ENCODE measurements at places on chromosomes 1 and 21.
A peak's percentile ranks its signal among the peaks of the same experiment; 100 is the strongest.

GRCh38 chr1:208078752-208079151 is 165.4 kb downstream of the PLXNA2 start:
- DNase-seq, result peak; percentile 84

GRCh38 chr1:204263254-204263910 is 49.6 kb upstream of the GOLT1A start:
- peak; percentile 84 for DNase-seq

DNA sequence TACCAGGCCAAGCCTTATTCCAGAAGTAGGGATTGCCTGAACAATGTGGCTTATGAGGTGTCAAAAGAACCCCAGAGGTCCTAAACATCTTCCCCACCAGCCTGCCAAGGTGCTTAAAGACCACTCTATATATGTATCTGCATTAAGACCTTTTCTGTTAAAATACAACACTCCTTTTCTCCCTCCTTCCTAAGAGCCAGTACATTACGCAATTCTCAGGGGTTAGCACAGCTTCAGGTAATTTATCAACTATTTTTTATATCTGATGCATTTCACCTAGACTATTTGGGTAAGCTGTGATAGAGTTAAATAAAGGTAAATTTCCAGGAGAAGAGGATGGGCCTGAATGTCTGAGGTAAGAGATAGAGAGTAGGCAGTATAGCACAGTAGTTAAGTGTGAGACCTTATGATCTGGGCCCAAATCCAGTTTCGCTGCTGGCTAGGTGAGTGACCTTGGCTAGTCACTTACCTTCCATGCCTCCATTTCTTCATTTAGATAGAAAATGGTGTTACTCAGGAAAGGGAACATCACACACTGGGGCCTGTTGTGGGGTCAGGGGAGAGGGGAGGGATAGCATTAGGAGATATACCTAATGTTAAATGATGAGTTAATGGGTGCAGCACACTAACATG is 5.1 kb upstream of the CCN1 start:
- no peak for DNase-seq

DNA sequence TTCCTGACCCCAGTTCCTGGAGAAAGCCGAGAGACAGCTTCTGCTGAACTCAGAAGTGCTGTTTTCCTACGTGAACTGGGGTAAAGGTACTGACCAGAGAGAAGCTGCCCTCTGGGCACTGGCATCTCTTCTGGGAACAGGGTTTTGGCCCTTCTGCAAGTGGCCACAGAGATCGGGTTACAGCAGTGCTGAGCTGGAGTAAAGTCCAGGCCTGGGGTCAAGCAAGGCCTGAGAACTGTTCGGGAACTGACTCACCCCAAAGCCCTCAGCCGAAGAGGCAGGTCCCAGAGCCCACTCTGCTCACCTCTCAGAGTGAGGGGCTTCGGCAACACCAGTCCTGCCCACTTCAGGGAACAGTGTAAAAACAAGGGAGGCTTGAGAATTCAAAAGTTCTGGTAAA is 177.2 kb upstream of the RUNX1 start:
- DNase-seq, result no peak

DNA sequence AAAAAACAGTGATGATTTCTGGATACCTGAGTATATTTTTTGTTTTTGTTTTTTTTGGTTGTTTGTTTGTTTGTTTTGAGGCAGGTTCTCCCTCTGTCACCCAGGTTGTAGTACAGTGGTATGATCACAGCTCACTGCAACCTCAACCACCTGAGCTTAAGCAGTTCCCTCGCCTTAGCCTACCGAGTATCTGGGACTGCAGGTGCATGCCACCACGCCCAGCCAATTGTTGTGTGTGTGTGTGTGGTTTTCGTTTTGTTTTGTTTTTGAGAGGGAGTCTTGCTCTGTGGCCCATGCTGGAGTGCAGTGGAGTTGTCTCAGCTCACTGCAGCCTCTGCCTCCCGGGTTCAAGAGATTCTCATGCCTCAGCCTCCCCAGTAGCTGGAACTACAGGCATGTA is 55.3 kb upstream of the RCC1 start:
- no peak for DNase-seq

GRCh38 chr1:67749263-67749843 is 64.4 kb downstream of the GADD45A start:
- DNase-seq, result no peak

DNA sequence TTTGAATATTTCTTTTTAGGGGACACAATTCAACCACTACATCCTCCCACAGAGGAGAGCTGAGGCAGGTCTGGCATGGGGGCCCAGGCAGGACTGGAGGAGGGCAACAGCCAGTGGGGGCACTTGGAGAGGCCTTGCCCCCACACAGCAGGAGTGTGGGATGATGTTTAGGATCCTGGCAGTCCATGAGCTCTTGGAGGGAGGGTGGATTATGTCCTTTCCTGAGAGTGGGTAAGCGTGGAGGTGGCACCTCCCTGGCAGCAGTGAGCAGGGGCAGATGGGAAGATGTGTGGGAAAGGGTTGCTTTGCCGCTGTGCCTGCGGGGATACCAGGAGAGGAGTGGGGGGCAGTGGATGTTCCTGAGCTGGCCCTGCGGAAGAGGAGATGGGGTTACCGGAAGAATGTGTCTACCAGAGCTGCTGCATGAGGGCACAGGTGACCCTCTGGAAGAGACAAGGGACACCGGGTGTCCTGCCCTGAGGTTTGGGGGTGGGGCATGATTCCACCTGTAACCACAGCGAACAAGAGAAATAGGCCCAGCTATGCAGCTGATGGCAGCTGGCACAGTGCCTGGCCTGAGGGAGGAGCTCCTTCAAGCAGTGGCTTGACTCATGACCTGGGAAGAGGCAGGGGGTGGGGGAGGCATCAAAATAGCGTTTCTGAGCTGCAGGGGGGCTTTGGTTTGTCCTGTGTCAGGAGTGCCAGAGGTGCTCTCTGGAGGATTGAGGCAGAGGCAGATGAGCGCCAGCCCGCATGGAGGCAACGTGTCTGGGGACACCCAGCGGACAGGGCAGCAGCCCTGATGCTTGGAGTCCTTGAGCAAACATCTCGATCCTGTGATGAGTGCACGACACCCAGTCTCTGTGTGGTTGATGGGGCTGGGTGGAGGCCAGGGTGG is 123.9 kb upstream of the TMPRSS2 start:
- DNase-seq, result no peak

- DNase-seq, result no peak
These were observed 317.6 kb upstream of the PLD5 start for GRCh38 chr1:242842094-242842493.

DNA sequence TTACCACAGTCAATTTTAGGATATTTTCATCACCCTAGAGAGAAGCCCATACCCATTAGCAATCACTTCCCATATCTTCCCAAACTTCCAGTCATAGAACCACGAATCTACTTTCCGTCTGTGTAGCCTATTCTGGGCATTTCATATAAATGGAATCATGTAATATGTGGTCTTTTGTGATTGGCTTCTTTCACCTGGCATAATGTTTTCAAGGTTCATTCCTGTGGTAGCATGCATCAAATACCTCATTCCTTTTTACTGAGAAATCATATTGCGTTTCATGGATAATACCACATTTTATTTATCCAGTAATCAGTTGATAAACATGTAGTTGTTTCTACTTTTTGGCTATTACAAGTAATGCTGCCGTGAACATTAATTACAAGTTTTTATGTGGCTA is 21.5 kb downstream of the DESI2 start:
- no peak for DNase-seq

DNA sequence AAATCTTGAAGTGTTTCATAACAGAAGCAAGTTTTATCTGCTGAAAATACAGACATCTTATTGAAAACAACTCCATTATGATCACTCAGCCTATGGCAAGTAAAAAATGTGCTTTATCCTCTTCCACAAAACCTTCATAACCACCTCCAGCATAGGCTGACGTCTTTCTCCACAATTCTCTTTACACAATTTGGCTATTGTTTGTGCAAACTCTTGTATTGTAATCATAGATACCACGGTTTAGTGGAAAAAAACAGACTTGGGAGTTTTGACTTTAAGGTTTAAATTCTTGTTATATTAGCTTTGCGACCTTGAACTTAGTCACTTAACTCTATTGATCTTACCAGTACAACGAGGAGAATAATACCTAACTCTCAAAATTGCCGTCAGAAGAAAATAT is 126.1 kb downstream of the PLD5 start:
- no peak for DNase-seq

- no peak for DNase-seq
These were observed 128.9 kb upstream of the DNAH14 start for GRCh38 chr1:224800486-224801119.

DNA sequence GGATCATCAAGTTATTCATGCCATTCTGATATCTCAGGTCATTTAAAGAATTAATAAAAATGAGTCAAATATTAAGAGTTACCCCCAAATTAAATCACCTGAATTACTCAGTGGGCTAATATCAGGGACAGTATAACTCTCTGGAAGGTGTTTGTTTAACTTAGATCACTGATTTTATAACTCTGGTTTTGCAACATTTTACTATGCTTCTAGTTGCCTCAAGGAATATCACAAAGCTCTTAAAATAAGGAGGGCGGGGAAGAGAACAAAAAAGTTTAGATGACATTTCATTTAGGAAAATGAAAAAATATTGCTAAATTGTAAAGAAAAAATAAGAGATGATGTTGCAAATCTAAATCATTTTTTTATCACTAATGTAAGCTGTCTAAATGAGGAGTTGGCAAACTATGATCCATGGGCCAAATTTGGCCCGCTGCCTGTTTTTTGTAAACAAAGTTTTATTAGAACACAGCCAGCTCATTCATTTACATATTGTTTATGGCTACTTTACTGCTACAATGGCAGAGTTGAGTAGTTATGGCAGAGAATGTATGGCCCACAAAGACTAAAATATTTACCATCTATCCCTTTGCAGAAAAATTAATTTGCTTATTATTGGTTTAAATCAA is 31.9 kb upstream of the SLC19A2 start:
- no peak for DNase-seq

DNA sequence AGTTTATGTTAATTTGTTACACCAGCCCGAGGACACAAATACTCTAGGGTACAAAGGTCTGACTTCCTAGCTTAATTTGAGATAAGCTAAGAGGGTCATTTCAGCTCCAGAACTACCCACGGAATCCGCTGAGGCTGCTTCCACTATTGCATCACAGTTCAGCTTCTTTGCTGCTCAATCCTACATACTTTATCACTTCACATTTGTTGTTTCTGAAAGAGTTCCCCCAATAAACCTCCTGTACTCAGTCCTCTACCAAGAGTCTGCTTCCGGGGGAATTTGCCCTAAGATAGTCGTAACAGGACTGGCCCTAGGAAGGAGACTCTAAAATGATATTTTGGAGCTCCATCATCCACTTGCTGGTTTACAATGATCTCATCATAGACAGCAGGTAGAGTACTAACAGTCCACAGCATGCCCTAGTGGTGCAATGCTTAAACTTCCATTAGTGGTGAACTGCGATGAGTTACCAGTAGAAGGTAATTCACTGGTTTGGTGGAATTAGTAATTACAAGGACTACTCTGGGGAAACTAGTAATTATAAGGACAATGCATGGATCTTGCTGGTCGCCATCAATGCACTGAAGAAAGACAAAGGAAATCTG is 229.3 kb downstream of the USH2A start:
- no peak for DNase-seq

- DNase-seq, result peak; percentile 100
These were observed at the start of gene ELK4 for GRCh38 chr1:205631768-205632668. Gene ELK4, minus strand, starts transcription at chr1:205632011. Its CDS starts 8,129 bp downstream, at chr1:205623882.

DNA sequence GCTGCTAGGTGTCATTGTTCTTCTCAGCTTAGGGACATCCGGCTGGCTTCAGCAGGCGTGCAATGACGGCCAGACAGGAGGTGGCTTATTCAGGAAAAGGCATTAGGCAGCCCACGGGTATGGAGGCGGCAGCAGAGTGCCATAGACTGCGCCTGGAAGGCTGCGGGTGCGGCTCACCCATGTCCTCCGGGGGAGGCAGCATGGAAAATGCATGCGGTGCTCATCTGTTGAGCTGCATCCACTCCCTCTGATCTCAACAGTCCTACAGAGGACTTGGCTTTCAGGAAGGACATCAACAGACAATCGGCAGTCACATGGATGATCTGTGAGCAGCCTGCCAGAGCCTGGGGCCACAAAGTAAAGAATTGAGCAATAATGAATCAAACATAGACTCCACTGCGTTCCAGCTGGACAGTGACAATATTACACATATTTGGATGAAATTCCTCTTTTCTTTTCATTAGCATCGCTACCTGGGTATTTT is 42.9 kb downstream of the UMODL1 start:
- no peak for DNase-seq

- no peak for DNase-seq
These were observed 22.1 kb downstream of the PAX7 start for GRCh38 chr1:18652791-18653190.

- DNase-seq, result peak; percentile 51
These were observed 12.0 kb downstream of the UBE2Q1 start for GRCh38 chr1:154546264-154547063.

DNA sequence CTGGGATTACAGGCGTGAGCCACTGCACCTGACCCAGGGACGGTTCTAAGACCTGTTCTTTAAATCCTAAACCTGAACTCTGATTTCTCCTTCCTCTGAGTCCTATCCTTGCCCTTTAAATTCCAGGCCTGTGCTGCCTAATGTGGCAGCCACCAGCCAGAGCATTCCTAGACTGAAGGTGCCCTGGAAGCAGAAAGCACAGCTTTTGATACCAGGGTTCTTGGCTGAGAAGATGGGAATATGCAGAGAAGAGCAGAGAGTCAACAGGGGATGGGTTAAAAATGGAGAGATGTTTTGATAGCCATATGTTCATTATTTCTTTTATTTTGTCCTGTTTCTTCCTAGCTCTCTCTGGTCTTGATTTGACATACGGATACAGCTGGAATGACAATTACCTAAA is 49.7 kb downstream of the RYR2 start:
- no peak for DNase-seq

- DNase-seq, result no peak
These were observed at the start of gene CLCA1 for GRCh38 chr1:86468501-86468977. Gene CLCA1, plus strand, starts transcription at chr1:86468927. Its CDS starts 45 bp downstream, at chr1:86468972.

DNA sequence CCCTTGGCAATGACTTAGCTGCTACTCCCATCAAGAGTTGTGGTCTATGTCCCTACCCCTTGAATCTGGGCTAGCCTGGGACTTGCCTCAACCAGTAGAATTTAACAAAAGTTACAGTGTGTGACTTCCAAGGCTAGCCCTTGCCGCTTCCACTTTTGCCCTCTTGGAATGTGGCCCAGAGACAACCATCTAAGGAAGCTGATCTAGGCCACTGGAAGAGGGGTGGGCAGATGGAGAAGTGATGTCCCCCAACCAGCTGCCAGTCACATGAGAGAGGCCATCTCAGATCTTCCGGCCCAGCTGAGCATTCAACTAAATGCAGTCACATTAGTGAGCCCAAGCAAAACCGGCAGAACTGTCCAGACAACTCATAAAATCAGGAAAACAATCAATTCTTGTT is 115.1 kb downstream of the TOMM20 start:
- DNase-seq, result no peak

DNA sequence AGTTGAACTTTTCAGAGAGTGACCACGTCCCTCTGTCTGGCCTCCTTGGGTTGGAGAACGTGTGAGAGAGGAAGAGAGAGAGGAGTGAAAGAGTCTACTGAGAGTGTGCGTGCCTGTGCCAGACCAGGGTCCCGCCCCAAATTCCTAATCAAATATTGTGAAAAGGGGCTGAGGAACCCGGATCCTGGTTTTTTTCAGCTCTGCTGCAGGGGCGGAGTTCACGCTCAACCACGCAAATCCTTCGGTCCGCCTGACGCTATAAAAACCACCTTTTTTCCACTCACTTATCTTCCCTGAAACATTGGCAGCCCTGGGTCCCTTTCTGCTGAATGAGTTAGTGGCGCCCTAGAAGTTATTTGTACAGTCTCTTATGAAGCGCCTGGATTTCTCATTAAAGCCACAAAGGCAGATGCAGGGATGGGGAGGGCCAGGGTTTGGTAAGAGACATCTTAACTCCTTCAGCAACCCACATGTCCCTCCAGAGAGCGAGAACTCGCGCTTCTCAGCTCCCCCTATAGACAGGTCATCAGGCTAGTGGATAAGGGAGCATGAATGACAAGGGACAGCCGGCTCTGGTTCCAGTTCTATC is at the start of gene FMOD:
TSS of gene FMOD (minus strand) at position 86 of the 589 bp plus-strand sequence. CDS start 2,852 bp downstream, outside the sequence.
- DNase-seq, result no peak

All from posterior cingulate gyrus (tissue), 11 donors.